CD4-positive, alpha-beta T cell (primary cell): ENCODE measurements at places on chromosomes 1 and 21. TPM values are rescaled to one million over a fixed set of nuclear protein-coding genes. Genes with fewer than 3 reads are reported as not detected.

- no peak for DNase-seq
These were observed 3.6 kb downstream of the KCNN3 start for GRCh38 chr1:154866257-154867063.

- DNase-seq: no peak
These were observed 26.6 kb downstream of the CDC14A start for GRCh38 chr1:100378956-100379355.

- no peak for DNase-seq
These were observed 28.5 kb upstream of the CADM3 start for GRCh38 chr1:159142726-159143510.

GRCh38 chr1:98280049-98280448 is 359.2 kb upstream of the DPYD start:
- no peak for DNase-seq

DNA sequence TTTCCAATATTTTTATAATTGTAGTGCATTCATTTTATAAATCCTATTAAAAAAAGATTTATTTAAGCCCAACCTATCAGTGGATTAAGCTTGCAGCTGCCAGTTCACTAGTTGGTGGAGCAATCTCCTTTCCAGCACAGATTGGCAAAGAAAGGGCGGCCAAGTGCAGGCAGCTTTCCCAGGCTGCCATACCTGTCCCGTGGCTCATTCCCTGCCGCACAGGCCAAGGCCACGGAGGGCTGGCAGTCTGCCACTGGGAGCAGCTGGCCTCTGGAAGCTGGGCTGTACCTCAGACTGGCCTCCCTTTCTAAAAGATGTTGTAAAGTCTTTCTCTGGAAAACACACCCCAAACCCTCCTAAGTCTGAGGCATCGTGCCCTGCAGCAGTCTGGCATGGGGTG is 74.2 kb downstream of the SIM2 start:
- DNase-seq: no peak

DNA sequence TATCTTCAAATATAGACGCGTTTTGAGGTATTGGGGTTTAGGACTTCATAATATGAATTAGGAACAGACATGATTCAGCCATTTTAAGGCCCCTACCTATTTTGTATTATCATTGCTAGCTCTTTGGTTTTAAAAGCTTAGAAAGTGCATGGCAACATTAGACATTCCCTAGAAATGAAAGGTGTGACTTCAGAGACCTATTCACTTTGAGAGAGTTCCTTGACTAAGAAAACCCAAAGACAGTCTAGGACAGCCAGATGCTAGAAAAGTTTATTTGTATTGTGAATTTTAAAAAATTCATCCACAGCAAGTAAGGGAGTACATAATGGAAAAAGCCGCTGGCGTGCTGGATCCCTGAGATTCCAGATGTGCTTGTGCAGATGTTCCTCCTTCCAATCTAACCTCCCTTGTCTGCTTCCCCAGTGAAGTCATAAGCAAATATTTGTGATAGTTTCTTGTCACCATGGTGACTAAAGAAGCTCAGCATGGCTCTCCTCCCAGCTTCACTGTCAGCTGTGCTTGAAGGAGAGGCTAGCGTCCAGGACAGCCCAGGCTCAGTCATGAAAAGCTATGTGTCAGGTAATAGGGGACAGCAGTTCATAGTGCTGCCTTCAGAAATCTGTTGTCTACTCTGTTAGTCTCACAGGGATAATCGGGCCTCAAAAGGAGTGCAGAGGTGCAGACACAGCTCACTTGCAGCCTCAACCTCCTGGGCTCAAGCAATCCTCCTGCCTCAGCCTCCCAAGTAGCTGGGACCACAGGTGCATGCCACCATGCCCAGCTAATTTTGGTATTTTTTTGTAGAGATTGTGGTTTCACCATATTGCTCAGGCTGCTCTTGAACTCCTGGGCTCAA is 34.8 kb downstream of the KPNA6 start:
- no peak for DNase-seq

DNA sequence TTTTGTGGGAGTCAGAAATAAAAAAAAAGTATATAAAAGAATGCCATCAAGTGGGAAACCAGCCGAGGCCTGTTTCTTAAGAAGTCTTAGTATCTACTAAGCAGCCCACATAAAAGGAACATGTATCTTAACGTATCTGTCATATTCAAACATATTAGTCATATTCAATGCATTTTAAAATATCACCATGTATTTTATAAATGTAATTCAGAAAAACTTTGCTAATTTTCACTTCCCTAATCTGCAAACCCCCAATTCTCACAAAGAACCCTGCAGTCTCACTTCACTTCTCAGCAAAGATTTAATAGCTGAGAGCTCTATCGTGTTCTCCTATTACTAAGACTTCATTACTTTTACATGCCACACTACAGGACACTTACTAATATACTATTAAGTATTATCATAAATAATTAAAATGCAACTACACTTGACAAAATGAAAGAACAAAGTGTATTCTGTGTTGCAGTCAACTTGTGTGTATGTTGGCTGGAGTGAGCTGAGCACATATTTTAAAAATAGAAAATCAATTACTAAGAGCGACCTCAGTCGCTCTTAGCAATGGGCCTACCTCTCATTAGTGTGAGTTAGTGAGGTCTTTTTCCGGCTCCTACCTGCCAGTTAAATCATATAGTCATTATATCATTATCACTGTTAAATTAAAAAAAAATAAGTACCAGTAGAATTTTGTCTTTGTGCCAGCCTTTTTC is 484.3 kb downstream of the LMO4 start:
- no peak for DNase-seq

DNA sequence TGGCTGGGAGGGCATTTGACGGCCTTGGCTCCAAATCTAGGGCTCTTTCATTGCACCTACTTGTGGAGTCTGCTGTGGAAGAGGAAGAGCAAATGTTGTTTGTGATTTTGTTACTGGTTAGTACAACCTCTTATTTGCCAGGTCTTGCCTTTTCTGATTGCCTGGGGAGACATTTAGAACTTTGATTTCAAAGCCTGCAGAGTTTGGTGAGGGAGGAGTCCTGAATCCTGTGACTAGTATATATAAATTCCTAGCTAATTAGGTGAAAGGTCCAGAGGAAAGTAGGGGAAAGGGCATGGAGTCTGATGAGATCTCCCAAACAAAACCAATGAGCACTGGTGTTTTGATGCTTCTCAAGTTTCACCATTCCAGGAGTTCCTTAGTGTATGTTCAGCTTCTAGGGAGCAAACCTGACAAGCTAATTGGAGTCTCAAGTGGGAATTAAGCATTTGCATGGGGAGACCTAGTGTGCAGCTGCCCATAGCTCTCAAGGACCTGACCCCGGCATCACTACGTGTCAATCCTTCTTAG is 5.1 kb upstream of the HMGCS2 start:
- no peak for DNase-seq

- DNase-seq: no peak
These were observed 69.7 kb upstream of the RGL1 start for GRCh38 chr1:183735069-183735860.

GRCh38 chr1:117843791-117844190 is 85.6 kb downstream of the GDAP2 start:
- no peak for DNase-seq

GRCh38 chr1:247366926-247367645 is 35.4 kb upstream of the ZNF496 start:
- no peak for DNase-seq

GRCh38 chr1:182552527-182552926 is 36.5 kb downstream of the RNASEL start:
- DNase-seq: no peak

- DNase-seq: no peak
These were observed 15.0 kb upstream of the KCNN3 start for GRCh38 chr1:154884869-154885701.

Gene S100A14
- not detected for total RNA-seq

Gene ADAMTS4
- total RNA-seq: 0.60 TPM

Gene FCGR3A
- total RNA-seq: 0.25 TPM

Gene TEX35
- not detected for total RNA-seq
